ENCODE measurements at places on chromosomes 12 and 14.

DNA sequence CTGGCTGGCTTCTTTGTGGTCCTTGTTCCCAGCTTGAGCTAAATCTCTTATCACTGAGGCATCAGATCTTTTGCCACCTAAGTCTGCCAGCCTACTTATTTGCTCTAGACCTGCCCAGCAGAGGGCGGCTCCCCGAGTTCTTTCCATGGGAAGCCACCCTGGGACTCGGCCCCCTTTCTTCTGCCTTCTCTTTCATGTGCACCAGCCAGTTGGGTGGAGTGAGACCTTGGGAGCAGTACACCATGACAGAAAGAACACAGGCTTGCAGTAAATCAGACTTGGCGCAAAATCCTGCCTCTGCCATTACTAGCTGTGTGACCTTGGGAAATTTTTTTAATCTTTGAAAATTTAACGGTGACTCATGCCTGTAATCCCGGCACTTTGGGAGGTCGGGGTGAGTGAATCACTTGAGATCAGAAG lies 7.4 kb downstream of the SMAGP start:
- DNase-seq, result no peak

- no peak for DNase-seq
Measured at GRCh38 chr12:41142376-41142775, 45.7 kb upstream of the PDZRN4 start.

DNA sequence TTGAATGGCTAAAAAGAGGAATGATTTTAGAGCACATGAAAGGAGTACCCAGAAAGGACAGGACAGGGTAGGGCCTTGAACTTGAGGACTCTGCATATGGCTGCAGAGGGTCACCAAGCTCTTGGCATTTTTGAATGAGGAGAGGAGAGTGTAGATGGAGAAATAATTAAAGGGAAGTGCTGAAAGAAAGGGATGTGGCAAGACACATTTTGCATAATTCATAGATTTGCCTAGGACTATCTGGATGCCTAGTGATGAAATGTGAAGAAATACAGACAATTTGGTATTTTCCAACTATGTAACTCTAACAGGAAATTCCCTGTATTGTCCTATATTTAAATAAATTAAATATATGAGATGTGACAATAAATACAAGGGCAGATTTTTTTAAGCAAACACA lies 27.5 kb upstream of the MDM1 start:
- DNase-seq, result no peak

GRCh38 chr12:117026343-117026742 lies 72.9 kb downstream of the TESC start:
- DNase-seq, result no peak

- no peak for DNase-seq
Measured at GRCh38 chr14:65377576-65377975, 35.0 kb upstream of the FUT8 start.

- no peak for DNase-seq
Measured at GRCh38 chr14:102472791-102473150, 36.8 kb downstream of the ANKRD9 start.

DNA sequence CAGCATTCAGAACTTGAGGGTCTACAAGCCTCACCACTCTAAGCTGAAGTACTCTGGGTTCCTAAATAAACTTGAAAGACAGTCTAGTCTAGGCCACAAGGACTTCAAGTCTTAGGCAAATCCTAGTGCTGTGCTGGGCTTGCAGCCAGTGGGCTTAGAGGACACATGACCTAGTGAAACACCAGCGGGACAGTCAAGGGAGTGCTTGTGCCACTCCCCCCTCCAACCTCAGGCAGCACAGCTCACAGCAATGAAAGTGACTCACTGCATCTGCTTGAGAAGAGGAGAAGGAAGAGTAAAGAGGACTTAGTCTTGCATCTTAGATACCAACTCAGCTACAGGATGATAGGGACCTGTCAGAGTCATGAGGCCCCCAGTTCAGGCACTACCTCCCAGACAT lies 438.1 kb downstream of the IPO8 start:
- DNase-seq, result no peak

- no peak for DNase-seq
Measured at GRCh38 chr12:105590571-105590970, 260.1 kb downstream of the C12orf75 start.

GRCh38 chr14:65949711-65950516 lies 536.3 kb upstream of the CCDC196 start:
- no peak for DNase-seq

- DNase-seq, result no peak
Measured at GRCh38 chr12:71430756-71431155, 8.8 kb upstream of the LGR5 start.

DNA sequence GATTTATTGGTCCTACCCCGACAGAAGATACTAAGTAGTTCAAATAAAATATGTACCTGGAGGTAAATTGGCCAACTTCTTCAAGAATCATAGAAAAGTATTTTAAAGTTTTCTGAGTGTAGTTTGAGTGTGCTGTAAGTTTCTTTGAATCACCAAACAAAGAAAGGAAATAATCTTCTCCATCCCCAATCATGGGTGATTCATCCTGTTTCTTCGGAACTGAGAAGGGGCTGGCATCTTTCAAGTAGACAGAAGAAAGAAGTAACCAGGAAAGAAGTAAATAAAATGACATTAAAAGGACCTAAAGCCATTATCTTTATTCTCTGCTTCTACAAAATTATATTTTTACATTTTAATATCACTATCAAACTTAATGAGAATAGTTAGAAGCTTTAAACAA lies 6.8 kb downstream of the LMNTD1 start:
- DNase-seq, result no peak

DNA sequence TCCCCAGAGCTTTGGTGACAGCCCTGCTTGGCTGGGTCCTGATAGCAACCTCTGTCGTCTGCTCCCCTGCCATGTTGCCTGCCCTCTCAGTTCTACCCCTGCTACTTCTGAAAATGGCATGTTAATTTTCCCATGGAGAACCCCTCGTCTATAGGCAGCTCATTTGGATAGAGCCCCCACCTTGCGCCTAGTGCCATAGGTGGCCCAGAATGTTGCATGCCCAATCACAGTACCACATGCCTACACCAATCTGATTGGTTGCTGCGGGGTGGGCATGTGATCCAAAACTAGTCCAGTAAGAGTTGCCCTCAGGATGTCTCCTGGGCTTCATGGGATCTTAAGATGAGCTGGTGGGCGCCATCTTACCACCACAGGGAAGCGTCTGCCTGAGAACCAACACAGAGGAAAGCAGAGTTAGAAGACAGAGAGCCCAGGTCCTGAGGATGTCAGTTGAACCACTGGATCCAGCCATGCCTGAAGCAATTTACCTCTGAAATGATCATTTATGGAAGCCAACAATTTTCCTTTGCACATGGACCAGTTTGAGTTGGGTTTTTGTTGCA lies 85.7 kb downstream of the PAPOLA start:
- DNase-seq, result no peak

DNA sequence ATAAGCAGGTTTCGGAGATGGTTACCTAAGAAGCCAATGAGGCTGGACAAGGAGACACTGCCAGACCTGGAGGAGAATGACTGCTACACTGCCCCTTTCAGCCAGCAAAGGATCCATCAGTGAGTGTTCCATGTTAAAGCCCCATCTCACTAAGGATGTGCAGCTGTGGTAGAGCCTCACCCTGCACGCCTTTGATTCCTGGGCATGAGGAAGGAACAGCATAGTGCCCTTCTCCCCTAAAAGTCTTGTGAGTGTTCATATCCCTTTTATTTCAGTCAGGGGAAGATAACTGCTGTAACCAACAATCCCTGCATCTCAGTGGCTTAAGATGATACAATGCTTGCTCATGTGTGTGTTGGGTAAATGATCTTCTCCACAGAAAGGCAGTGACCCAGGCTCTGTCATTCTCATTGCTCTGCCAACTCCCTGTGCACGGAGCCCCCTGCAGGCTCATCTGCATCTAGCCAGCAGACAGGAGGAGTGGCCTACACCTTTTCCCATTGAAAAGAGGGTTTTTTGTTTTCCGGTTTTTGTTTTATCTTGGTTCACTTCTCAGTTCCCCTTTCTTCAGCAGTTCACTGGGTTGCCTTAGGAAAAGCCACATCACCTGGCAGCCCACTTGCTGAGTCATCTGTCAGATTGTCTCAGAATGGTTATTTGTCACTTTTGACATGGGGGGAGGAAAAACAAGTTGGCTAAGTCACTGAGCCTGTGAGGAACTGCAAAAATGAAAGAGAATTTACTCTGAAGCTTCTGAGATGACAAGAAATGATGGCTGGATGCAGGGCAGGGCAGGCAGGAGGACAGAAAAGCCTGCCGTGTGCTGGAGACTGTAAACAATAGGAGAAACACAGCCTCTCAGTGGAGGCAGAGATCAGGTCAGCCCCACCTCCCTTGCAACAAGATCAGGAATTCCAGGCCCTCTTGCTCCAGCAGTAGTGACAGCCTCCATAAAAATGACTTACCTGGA lies 193.3 kb downstream of the ANO4 start:
- DNase-seq, result no peak

- DNase-seq, result no peak
Measured at GRCh38 chr14:105436891-105437722, 17.5 kb downstream of the MTA1 start.

DNA sequence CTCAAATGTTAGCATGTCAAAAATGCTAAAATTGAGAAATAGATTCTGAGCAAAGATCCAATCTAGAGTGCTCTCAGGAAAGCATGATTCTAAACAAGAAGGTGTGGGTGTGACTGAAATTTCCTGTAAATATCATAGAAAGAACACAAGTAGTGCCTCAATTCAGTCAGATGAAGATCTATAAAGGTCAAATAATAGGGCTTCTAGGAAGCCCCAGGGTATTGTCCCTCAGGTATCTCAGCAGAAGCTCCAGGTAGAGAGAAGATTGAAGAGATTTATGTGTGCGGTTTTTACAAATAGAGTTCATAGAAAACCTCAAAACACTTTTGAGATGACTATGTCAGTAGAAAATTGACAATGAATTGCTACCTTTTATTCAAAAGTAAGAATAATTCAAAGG lies 13.0 kb downstream of the KLRD1 start:
- DNase-seq, result no peak

DNA sequence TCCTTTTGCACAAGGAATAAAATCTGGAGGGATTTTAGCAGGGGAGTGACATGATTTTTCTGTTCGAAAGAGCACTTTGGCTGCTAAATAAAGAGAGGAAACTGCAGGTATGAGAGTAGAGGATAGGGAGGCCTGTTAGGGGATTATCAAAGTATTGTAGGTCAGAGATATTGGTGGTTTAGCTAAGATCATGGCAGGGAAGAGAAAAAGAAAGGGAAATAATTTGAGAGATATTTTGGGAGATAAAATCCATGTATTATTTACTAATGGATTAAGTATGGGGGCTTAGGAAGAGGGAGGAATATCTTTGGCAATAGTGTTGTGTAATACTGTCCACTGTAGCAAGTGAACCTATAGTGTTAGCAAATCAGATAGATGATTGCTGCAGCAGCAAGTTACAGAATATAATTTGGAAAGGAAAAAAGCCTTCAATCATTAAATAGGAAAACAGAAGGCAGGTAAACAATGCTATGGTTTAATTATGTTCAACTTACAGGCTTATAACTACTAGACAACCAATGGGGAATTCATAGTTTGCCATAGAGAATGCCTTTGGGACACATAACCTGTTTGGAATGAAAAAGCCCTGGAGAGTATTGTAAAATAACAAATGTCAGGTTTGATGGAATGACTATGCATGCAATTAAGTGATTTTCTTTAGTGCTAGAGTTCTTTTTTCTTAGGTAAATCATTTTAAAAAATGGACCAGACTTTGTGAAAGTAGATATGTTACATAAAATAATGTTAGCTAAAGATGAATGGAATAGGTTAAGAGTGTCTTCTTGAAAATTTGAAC lies 50.5 kb downstream of the ADIPOR2 start:
- no peak for DNase-seq

DNA sequence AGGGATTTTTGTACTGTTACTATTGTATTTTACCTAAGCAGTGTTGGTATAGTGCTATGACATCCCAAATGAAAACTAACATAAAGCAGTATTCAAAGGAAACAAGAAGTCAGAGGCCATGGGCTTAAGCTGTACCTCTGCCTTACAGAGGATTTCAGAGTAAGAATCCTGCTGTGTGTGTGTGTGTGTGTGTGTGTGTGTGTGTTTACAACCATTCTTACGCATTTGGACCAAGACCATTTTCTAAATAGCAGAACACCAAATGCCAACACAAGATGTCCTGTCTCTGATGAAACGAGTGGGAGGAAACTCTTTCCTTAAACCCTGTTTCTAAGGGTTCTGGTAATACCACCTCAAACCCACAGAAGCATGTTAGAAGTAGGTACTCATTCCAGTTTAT lies 64.4 kb downstream of the PPP1R36 start:
- DNase-seq, result no peak

GRCh38 chr12:104662908-104663307 lies 206.2 kb downstream of the CHST11 start:
- no peak for DNase-seq

DNA sequence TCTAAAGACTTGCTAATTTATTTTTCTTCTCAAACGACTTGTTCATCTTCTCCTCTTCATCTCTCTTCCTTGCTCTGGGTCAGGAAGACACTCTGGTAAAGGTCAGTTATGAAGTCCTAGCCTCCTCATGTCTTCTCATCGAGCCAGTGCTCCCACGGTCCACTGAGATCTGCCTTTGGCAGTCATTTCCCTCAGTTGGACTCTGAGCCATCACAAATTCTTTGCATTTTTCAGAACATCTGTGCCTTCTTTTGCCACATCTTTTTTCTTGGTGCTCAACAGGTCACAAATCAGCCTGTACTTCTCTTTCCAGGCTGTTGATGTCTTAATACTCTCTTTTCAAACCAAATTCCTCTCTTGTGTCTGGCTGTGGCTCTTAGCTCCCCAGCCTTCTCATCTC lies 49.7 kb downstream of the IGF1 start:
- DNase-seq, result no peak

DNA sequence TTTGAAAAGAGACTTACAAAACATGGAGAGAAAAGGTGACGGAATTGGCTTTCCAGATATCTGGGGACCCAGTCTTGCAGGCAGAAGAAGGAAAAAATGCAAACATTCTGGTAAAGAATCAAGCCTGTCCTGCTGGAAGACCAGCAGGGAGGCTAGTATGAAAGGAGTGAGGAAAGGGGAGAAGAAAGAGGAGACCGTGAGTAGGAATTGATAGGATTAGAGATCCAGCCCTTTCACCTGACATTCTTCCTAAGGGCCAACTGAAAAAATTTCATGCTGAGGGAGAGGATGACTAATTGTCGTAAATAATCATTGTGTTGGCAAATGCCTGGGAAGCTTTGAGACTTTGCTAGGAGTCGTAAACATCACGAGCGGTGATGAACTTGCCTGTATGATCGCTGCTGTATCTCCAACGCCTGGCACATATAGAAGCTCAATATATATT lies 12.1 kb downstream of the BHLHE41 start:
- no peak for DNase-seq

DNA sequence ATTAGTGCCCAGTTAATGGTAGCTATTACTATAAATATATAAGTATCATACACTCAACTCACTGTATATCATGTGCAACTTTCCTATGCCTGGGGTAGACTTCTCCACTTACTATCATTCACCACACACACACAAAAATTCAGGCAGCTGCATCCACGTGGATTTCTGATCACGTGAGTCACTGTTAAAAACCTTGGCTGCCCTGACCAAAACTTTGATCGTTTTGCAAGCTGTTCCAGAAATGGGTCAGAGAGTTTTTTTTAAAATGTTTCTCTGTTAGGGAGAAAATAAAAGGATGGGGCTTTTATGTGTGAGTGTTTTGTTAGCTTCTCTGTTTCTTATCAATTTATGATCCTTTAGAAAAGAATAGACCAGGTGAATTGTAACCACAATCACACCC lies 198.2 kb upstream of the CNOT2 start:
- no peak for DNase-seq

Data from activated T-helper 2 cell treated with anti-CD3 and anti-CD28 coated beads, Interferon-gamma antibody, Interleukin-2, Interleukin-4, amounts not matched to agents 10 μg/mL and 5 μg/mL and 100 μg/mL, durations not matched to agents 14 hours and 24 hours and 36 hours (primary cell).